ENCODE measurements at places on chromosomes 6 and 20.

DNA sequence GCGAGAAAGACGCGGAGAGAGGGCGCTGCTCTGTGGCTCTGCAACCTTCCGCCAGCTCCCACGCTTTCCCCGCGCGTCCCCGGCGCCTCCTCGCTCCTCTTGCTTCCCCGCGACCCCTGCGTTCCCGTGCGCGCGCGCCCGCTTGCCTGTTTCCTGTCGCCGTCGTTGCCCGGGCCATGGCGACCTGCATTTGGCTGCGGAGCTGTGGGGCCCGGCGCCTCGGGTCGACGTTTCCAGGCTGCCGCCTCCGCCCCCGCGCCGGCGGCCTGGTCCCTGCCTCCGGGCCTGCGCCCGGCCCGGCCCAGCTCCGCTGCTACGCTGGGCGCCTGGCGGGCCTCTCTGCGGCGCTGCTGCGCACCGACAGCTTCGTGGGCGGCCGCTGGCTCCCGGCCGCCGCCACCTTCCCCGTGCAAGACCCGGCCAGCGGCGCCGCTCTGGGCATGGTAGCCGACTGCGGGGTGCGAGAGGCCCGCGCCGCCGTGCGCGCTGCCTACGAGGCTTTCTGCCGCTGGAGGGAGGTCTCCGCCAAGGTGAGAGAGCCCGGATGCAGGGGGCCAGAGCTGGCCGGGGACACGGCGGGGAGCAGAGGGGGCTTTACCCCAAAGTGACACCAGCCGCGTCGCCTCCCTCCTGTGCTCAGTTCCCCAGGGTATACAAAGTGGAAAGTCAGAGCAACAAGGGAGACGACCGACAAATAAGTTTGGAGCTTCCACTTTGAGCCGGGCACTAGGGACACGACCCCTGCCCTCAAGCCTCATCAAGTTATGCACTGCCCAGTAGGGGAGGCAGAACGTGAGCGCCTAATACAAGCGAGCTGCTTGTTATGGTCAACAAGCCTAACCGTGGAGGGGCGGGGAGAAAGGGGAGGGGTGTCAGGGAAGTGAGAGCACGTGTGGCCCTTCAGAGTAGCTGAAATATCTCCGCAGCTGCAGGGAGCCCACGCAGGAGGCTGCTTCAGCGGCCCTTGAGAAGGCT lies at the start of gene ALDH5A1:
TSS of gene ALDH5A1 (plus strand) at position 149 of the 975 bp plus-strand sequence. CDS start at position 177, 28 bp downstream.
- DNase-seq, result peak; percentile 80

DNA sequence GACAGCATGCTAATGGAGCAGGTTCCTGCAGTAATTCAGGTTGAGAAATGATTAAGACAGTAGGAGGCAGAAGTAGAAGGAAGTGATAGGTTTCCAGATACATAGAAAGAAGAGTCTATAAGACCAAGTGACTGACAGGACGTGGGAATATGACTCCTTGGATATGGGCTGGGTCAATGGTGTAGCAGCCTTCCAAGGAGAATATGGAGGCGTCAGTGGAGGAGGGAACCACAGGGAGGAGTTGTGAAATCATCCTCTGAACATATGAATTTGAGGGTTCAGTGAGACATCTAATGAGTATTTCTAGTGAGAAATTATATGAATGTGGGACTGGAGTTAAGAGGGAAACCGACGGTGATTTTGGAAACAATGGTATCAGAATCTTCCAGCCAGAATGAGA lies 43.3 kb downstream of the NUDT3 start:
- no peak for DNase-seq

DNA sequence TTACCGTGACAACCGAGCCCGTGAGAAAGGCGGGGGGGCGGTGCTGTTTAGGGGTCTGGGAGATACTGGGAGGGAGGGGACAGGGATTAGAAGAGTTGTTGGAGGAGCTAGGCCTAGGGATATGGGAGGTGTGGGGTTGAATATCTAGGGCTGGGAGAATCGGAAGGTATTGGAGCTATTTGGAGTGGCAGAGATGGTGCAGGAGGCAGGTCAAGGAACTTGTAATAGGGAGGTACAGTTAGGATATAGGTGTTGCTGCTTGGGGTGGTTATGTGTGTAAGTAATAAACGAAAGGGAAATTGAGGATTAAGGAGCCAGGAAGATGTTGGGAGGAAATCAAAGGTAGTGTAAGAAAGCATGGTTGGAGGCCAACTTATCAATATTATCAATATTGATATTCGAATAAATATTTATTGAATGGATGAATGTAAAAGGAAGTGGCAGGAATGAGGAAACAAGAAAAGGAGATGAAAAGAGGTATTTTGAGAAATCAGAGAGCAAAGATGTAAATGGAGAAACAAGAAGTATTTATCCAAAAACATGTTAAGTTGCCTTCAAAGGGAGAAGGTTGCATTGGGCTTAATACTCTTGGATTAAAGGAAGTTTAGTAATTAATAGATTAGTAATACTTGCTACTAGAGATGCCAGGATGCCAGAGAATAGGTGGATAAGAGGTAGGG lies 602 bp downstream of the PPP1R11 start:
- DNase-seq, result no peak

DNA sequence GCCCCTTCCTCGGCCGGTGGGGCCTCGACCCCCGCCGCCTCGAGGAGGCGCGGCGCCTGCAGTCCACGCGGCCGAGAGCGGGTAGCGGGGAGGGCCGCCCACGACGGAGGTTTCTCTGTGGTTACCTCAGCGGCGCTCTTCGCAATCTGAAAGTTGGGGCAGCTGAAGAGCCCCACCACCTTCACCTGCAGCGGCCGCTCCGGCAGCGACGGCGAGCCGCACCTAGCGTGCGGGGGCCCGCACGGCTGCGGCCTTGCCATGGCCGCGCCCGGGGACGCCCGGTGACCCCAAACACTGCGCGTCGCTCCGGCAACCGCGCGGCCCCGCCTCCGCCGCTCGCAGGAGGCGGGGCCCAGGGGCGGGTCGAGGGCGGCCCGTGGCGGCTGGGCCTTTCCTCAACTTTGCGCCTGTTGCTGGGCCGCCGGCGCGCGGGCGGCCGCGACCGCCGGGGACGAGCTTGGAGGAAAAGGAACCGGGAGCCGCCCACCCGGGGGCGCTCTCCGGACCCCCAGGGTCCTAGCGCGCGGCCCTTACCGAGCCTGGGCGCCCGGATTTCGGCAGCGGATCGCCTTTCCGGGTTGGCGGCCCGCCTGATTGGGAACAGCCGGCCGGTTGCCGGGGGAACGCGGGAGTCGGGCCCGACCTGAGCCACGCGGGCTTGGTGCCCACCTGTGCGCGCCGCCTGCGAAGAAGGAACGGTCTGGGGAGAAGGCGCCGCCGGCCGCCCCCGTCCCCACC lies at the start of the genes PPIL6 and SMPD2:
TSS of gene PPIL6 (minus strand) at position 298 of the 738 bp plus-strand sequence. CDS start at position 260, 38 bp downstream.
TSS of gene SMPD2 (plus strand) at position 394 of the 738 bp plus-strand sequence. CDS start 398 bp downstream, outside the sequence.
- peak; percentile 74 for DNase-seq

- no peak for DNase-seq
Observed at GRCh38 chr6:11767458-11767857, 11.1 kb downstream of the ADTRP start.
